ENCODE measurements at places on chromosomes 16 and 17.
A peak's percentile ranks its signal among the peaks of the same experiment; 100 is the strongest.

GRCh38 chr16:75026892-75027391 lies 28.1 kb downstream of the ZNRF1 start:
- DNase-seq: no peak

DNA sequence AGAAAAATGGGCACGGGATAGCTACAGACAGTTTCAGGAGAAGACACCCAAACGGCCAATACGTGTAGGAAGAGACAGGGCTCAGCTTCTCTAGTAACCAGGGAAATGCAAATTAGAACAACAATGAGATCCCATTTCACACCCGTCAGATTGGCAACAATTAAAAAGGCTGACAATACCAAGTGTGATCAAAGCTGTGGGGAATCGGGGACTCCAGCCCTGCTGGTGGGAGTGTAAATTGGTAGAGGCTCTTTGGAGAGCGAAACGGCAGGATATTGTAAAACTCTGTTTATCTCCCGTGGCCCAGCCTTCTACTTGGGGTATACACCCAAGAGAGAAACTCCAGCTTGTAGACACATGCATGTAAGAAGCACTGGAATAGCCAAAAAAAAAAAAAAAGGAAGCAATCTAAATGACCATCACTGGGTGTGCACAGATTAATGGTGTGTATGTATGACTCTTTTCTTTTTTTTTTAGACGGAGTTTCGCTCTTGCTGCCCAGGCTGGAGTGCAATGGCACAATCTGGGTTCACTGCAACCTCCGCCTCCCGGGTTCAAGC lies 27.5 kb downstream of the MYBBP1A start:
- no peak for DNase-seq

DNA sequence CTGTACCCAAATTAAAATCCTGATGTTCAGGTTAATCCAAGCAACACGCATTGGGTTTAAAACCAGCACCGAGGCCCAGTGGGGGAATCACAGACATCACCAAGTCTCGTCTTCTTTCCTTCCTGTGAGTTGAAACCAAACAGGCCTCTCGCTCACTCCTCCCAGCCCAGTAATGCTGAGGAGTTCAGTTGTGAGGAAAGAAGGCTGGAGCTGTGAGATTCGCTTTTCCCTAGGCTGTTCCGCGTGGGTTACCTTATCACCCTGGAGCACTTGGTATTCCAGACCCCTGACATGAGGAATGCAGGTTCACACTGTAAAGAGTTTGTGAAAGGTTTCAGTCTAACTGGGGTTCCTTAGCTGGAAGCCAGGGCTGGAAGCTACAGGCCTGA lies 20.8 kb downstream of the CIBAR2 start:
- no peak for DNase-seq

GRCh38 chr17:34633351-34633750 lies 54.0 kb downstream of the TMEM132E start:
- DNase-seq: no peak

- DNase-seq: peak; percentile 31
These were observed 4.3 kb upstream of the GGA2 start for GRCh38 chr16:23514381-23515152.

DNA sequence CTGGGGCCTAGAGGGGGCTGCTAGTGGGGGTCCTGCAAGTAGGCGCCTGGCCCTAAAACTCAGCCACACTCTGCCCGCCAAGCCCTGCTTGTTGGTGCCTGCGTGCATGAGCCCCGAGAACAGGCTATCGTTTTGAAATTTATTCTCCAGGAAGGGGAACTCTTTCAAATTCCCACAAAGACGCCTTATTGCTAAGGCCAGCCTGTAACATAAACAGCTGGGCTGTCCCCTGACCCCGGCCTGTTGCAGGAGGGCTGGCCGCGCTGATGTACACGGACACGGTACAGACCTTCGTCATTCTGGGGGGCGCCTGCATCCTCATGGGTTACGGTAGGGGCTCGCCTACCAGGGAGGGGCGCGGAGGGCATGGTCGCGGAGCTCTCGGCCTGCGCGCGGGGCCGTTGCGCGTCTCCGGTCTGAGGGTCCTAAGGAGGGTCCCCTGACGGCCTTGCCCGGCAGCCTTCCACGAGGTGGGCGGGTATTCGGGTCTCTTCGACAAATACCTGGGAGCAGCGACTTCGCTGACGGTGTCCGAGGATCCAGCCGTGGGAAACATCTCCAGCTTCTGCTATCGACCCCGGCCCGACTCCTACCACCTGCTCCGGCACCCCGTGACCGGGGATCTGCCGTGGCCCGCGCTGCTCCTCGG lies 4.3 kb downstream of the SLC5A2 start:
- no peak for DNase-seq

DNA sequence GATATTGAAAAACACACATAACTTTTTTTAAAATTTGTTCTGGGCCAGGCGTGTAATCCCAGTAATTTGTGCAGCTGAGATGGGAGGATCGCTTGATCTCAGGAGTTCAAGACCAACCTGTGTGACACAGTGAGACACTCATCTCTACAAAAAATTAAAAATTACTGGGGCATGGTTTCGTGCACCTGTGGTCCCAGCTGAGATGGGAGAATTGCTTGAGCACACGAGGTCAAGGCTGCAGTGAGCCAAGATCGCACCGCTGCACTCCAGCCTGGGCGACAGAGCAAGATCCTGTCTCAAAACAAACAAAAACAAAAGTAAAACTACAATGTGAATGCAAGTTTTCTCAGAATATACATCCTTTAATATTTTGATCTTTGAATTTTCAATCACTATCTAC lies 15.1 kb downstream of the C16orf54 start:
- DNase-seq: no peak

GRCh38 chr17:62705778-62706597 lies 78.5 kb downstream of the MRC2 start:
- no peak for DNase-seq

- DNase-seq: peak; percentile 79
These were observed 12.6 kb downstream of the THRA start for GRCh38 chr17:40075201-40075941.

GRCh38 chr17:27588354-27588753 lies 42.6 kb upstream of the LGALS9 start:
- DNase-seq: no peak

DNA sequence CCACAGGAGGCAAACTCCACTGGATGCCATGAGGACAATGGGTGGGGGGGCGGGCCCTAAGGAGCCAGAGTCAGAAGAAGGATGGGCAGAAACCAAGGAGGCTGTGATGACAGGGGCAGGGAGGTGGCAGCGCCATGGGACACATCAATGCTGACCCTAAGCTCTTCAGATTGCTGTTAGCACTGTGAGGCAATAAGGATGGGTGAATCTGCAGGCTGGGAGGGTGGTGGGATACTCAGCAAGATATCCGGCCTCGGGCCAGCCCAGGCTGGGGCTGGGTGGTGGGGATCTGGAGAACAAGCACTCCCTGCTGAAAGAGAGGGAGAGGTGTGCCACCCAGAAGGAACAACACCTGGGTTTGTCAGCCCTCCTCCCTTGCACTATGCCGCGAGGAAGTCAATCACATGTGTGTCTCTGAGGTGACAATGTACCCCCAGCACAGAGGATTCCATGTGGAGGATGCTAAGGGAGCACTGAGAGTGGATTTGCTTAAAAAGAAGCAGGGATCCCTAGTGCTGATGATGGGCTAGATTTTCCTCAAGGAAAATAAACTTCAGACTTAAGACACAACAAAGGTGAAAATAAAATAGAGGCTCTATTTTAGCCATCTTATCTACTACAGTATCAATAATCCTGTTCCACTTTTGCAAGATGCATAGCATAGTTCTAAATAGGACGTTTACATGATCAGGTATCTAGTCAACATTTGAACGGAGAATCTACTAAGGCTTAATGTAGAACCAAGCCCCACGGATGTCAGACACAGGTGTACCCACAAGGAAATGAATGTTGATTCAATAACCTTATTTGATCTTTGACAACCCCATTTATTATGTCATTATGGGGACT lies 22.6 kb downstream of the SMPD3 start:
- DNase-seq: no peak

- peak; percentile 69 for DNase-seq
These were observed at the start of the genes ABI3 and GNGT2 for GRCh38 chr17:49210158-49211029. TSS of gene ABI3 (plus strand) at chr17:49210707. CDS start at chr17:49210725, 18 bp downstream. TSS of gene GNGT2 (minus strand) at chr17:49210574. CDS start at chr17:49207422, 3,152 bp downstream.

GRCh38 chr16:20851601-20852000 lies 45.3 kb downstream of the REXO5 start:
- DNase-seq: no peak

- peak; percentile 79 for DNase-seq
These were observed 3.3 kb upstream of the LAT start for GRCh38 chr16:28981517-28981916.

- no peak for DNase-seq
These were observed 103.5 kb upstream of the TNRC6C start for GRCh38 chr17:77854759-77855745.

DNA sequence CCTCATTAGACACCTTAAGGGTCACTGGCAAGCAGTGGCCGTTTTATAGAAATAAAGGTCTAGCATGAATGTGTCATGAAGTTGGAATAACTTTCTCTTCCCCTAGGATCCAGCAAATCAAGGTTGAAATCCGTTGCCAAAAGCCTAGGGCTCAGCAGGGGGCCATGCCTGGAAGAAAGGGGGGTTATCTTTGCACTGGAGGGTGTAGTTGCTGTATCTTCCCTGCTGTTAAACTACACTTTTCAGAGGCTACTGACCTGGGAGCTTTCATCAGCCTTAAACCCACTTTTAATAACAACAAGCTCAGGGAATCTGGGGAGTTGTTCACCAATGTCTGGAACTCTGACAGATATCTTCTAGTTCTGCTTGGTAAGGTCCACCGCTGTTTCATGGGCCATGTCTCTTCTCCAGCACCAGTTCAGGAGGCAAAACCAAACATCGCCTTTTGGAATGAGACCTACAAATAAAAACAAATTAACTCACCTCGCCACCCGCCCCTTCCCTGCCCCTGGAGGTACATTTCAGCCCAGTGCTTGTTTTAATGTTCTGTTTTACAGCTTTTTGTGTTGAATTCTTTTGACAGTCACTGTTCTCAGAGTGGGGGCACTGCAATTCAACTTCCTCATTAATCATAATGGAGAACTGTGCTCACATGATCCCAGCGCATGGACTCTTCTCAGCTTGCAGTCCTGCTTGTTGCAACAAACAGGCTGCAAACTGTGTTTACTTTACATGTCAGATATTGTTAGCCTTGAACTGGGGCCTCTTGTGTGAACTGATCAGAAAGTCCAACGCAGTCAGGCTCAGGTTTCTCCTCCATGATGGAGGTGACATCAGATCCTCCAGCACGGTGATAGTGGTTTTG lies 508.7 kb downstream of the KCNJ2 start:
- DNase-seq: no peak
